Kidney (tissue), 22 donors: ENCODE measurements at places on chromosomes 13 and 19. TPM values are rescaled to one million over a fixed set of nuclear protein-coding genes. Genes with fewer than 3 reads are reported as not detected.

- no peak for DNase-seq
These were observed 79.2 kb upstream of the ARHGEF7 start for GRCh38 chr13:111035861-111036260.

DNA sequence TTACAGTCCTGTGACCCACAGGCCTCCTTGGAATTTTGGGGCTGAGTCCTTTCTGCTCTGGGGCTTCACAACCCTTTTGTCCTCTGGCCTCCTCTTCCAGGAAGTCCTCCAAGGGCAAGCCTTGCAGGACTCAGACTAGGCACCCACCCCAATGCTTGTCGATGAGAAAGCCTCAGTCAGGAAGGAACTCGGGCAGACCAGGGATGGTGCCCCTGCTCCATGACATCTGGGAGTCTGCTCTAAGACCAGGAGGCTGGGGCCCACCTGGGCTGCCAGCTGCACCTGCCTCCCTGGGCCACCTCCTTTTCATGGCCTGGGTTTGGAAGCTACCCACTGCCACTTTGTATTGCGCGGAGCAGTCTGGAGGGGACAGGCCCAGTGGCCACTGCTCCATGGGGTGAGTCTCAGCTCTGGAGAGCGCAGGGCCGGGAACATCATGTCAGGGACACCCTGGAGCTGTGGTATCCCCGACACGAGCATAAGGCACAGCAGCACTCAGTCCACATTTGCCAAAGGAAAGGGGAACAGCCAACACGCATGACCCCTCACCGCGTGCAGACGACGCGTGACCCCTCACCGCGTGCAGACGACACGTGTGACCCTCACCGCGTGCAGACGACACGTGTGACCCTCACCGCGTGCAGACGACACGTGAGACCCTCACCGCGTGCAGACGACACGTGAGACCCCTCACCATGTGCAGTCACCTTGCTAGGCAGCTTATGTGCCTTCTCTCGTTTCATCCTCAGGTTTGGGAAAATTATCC, 10.8 kb downstream of the C2CD4C start:
- DNase-seq, result no peak

Gene FAM124A
- 7.7 TPM for polyA plus RNA-seq

GRCh38 chr19:1875646-1876495, 9.4 kb downstream of the ABHD17A start:
- DNase-seq, result peak; percentile 97

DNA sequence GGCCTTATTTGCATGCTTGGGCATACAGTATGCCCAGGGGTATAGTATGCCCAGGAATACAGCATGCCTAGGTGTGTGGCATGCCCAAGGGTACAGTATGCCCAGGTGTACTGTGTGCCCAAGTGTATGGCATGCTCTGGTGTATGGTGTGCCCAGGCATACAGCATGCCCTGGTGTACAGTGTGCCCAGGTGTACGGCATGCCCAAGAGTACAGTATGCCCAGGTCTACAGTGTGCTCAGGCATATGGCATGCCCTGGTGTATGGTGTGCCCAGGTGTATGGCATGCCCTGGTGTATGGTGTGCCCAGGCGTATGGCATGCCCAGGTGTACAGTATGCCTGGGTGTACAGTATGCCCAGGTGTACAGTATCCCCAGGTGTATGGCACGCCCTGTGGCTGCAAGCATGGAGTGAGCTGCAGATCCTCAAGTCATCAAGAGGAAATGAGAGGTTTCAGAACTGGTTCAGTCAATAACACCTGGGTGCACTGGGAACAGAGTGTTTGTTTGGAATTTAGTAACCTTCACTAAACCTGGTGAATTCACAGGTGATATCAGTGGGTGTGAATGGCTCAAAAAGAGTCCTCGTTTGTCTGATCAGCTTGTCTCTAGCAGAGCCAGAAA, 7.8 kb upstream of the C13orf42 start:
- DNase-seq, result no peak
